NCI-H510A treated with DMSO at 0.1 percent for 48 hours (cell line): ENCODE measurements at places on chromosomes 6 and 20.

- no peak for DNase-seq
Measured at GRCh38 chr20:10642856-10643559, 30.8 kb downstream of the JAG1 start.

- no peak for DNase-seq
Measured at GRCh38 chr20:34320861-34321260, 17.7 kb upstream of the AHCY start.

DNA sequence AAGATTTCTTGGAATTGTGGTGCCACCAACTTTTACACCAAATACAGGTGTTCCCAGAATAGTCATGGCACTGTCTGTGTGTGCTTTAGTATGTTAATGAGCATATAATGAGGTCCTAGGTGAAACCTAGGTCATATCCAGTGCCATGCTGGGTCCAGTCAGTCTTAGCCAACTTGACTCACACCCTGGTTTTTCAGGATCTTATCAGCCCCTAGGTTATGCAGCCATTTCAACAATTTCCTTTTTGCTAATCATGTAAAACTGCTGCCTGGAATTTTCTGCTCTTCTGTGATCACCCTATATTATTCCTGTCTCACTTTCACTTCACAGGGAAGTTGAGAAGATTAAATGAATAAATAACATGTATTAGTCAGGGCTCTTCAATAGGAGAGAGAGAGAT is 23.7 kb downstream of the SDHAF4 start:
- DNase-seq: no peak

- peak; percentile 67 for DNase-seq
Measured at GRCh38 chr6:76876922-76877553, 586.3 kb downstream of the HTR1B start.

DNA sequence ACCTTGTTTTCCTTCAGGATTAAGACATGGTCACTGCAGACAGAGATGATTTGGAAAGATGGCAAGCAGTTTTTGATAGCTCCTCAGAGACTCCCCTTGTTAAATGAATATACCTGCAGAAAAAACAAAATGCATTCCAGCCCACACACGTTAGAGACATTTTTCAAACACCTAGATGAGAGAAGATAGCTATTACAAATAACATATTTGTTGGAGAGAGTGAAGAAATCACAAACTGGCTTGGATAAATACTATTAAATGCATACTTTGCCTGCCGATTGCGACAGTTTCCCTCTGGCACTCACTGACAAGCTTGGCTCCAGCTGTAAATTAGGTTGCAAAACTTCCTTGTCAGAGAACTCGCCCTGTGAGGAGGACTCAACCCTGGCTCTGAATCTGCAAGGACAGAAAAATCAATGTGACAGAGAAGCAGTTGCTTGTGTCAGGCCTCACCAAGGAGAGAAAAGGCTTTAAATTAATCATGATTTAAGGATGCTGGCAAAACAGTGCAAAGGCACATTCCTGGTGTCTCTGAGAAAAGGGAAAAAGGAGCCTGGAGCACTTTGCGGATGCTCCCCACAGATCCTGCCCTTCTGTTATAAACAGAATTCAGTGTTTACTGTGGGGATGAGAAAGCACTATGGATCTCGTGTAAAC is 423.7 kb upstream of the MARCKS start:
- no peak for DNase-seq

GRCh38 chr6:33957892-33958525 is 154.2 kb upstream of the MLN start:
- no peak for DNase-seq

- peak; percentile 56 for DNase-seq
Measured at GRCh38 chr6:41644297-41644879, 6.1 kb downstream of the MDFI start.

- DNase-seq: no peak
Measured at GRCh38 chr6:136127873-136128272, 122.2 kb downstream of the MTFR2 start.

DNA sequence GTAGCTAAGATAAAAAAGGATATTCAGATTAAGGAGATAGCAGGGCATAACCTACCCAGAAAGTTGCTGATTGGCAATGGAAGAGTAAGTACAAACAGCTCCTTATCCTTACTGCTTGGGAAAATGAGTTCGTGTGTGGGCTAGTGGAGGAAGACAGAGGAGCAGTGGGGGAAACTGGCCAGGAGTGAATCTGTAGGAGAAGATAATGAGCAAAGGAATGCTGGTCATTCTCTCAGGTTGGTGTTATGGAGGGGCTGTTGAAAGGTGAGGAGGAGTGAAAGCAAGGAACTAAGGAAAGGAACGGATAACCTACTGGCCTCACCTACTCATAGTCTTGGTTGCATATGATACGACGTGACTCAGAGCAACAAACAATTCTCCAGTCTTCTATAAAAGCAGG is 7.3 kb upstream of the GJB7 start:
- no peak for DNase-seq

DNA sequence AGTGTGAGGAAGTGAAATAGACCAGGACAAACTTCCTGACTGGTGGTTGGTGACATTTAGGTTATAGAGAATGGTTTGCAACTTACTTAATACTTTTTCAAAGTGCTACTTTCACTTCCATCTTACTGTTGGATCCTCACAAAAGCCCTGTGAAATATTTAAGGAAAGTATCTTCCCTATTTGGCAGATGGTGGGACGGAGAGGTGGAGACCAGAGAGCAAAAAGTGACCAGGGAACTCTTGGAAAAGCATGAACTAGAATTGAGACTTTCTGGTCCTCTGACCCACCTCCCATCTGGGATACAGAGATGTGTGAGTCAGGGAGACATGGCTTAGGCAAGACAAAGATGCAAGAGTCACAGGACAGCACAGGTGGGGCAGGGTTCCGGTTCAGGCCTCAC is 3.0 kb downstream of the TRIM10 start:
- DNase-seq: no peak

- peak; percentile 82 for DNase-seq
Measured at GRCh38 chr6:21587961-21588480, 5.5 kb upstream of the SOX4 start.

GRCh38 chr20:63696628-63697356 is at the start of gene TNFRSF6B:
Gene TNFRSF6B, plus strand, starts transcription at chr20:63696652. Its CDS starts 116 bp downstream, at chr20:63696768.
- no peak for DNase-seq

GRCh38 chr6:14309516-14309915 is 191.9 kb downstream of the CD83 start:
- DNase-seq: peak; percentile 13

DNA sequence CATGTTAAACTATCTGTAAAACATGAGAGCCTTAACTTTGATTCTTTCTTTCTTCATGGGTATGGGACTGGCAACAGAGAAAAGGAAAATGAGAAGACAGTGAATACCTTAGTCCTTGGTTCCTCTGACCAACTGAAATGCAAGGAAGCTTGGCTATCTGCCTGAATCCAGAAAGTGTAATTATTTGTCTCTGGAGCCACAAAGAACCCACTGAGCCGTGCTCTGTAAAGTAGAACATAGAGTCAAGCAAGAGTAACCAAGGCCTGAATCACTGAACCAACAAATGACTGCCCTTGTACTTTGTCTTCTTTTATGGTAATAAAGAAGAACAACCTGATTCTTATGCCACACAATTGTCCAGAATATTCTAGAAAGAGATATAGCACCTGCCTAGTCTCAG is 27.6 kb downstream of the PKHD1 start:
- no peak for DNase-seq

DNA sequence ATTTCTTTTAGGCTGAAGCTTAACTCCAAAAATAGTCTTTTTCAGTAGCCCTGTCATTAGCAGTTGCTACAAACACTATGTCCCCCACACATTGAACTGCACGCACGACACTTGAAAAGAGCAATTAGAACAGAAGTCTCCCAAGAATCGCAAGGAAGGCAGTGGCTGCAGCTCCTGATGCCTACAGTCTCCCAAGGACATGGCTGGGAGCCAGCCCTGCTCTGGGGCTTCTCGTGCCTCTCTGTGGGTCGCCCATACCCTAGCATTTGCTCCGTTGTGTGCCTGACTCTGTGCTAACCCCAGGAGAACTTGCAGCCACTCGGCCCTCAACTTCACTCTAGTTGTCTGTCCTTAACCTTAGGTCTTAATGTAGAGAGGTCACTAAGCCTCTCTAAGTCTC is 454.2 kb downstream of the PTPRT start:
- DNase-seq: no peak

GRCh38 chr6:44569131-44569530 is 181.6 kb downstream of the CDC5L start:
- no peak for DNase-seq

- no peak for DNase-seq
Measured at GRCh38 chr6:159969204-159969912, 476 bp downstream of the IGF2R start.

GRCh38 chr6:29619578-29620160 is 13.3 kb downstream of the GABBR1 start:
- DNase-seq: no peak

DNA sequence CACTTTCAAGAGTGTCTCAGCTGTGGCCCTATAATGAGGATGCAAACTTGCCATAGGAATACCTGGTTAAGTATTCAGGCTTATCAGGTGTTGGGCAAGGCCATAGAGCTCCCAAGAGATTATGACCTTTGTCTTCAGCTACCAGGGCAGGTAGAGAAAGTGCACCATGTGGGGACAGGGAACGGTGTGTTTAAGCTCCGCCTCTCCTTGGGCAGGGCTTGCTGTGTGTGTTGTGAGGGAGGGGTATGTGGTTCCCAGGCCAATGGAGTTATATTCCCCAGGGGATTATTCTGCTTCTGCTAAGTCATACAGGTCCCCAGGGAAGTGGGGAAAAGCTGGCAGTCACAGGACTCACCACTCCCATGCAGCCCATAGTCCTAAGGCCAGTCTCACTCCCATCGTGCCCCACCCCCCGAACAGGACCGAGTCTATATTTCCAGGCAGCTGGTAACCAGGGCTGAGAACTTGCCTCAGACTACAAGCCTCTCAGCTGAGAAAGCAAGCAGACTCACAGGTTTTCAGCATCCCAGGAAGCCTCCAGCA is 660.2 kb downstream of the HTR1B start:
- no peak for DNase-seq

- DNase-seq: no peak
Measured at GRCh38 chr6:2730353-2731107, 20.2 kb downstream of the MYLK4 start.

GRCh38 chr6:115914098-115914497 is 146.6 kb downstream of the FRK start:
- no peak for DNase-seq

- DNase-seq: no peak
Measured at GRCh38 chr20:43569282-43569681, 10.5 kb downstream of the SGK2 start.

DNA sequence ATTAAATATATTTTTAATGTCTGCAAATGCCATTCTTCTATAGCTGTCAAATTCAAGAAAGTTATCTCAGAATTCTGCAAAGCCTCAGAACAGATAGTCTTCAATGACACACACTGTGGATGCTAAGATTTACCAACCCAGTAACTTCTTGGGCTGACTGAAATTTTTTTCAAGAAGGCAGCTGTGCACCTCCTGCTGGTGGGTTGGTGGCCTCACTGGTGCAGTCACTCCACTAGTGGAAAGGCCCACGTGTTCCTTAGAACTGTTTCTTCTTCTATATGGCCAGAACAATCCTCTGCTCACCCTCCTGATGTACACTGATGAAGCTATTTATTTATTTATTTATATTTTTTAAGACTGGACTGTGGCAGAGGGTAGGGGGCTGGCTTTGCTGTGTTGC is 28.1 kb upstream of the MTCL3 start:
- DNase-seq: no peak

- DNase-seq: no peak
Measured at GRCh38 chr6:68160348-68160747, 474.7 kb upstream of the ADGRB3 start.

DNA sequence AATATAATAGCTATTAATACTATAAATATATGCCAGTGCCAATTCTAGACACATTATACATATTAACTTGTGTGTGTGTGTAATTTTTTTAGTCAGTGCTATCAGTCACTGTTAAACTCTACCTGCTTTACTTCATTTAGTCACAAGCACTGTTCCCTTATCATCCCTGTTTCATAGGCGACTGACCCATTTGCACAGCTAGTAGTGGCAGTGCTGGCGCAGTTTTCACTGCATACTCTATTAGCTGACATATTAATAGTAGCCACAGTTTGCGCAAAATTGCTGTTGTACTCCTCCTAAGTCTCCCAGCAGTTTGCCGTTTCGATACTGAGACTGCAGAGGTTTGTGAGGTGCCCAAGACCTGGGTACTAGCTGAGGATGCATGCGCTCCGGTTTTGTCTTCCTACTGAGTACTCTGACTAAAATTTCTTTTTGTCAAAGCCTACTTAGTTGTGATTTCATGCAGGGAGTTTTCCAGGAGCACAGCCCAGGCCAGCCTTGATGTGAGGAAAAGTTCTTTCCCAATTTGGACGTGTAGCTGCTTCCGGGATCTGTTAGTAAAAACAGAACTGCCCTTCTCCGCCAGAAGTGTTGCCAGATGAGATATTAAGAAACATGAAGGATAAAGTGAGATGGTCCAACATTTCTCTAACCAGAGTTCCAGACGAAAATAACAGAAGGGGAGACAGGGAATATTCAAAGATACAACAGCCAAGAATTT is 5.6 kb downstream of the BAG2 start:
- DNase-seq: no peak

DNA sequence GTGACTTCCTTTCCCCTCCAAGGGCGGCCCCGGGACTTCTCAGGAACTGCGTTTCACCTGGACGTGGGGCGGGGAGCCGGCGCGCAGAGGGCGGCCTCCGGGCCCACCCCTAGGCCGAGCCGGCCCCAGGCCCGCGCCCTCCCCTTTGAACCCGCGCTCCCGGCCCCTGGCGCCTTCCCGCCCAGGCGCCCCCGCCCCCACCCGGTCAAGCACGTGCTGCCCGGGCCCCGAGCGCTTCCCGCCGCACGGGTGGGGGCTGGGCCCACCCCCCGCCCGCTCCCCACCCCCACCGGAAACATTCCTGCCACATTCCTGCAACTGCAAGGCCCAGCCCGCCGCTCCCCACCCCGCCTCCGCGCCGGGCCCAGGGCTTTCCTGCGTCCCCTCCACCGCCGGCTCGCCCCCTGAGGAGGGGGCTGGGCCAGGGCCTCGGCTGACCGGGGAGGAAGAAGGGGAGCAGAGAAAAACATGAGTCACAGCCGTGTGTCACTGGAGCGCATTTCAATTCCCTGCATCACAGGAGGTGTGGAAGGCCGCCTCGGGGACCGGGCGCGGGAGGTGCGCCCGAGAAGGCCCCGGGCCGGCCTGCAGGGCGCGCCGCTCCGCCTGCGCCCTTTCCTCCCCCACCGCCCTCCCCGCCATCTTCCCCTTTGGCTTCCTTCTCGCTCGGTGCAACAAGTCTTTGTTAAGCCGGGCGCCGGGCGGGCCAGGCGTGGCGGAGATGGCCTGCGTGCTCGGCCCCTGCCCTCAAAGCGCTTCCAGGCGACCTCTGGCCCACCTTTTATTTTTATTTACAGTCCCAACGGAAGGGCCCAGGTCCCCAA is 1.2 kb upstream of the HMGA1 start:
- peak; percentile 97 for DNase-seq

GRCh38 chr6:118895859-118896258 is 1.9 kb downstream of the ASF1A start:
- no peak for DNase-seq
